ENCODE measurements at places on chromosomes 12 and 14. TPM values are rescaled to one million over a fixed set of nuclear protein-coding genes. Genes with fewer than 3 reads are reported as not detected.

The MYH6 gene
- 0.09 TPM for total RNA-seq

The SYNDIG1L gene
- total RNA-seq: 1.9 TPM

DNA sequence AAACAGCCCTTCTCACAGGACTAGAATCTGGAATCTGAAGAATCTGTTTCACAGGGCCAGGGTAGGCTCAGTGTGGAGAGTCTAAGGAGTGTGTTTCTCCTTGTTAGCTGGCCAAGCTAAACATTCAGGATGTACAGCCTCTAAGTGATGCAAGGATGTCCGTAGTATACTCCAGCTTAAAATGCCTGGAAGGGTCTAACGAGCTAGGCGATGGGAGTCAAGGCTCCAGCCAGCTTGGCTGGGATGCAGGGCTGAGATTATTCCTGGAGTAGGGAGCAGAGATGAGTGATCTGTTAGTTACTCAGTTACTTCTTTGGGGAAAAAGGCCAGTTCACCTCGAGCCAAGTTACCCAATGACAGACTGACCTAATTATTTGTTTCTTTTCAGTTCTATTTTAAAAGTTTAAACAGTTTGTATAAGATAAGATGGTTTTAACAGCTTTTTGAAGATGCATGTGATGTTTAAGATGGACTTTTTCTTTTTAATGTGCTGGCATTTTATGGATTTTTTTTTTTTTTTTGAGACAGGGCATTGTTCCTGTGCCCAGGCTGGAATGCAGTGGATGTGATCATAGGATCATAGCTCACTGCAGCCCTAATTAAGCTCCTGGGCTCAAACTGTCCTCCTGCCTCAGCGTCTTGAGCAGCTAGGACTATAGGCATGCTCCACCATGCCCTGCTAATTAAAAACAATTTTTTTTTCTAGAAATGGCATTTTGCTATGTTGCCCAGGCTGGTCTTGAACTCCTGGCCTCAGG, 41.1 kb downstream of the SYNE2 start:
- H3K27ac ChIP-seq: peak overlapping the region; percentile 91
- DNase-seq: no peak
- H3K27me3 ChIP-seq: no peaks in the 10 kb centered on the region
- H3K36me3 ChIP-seq: no peaks in the 10 kb centered on the region
- H3K4me1 ChIP-seq: peaks cover 57% of the 10 kb centered on the region

- H3K27ac ChIP-seq: no peak overlapping the region
- H3K4me3 ChIP-seq: no peak overlapping the region
- H3K27me3 ChIP-seq: peaks cover 92% of the 10 kb centered on the region
- peaks cover 17% of the 10 kb centered on the region for H3K4me1 ChIP-seq
- no peak for DNase-seq
Observed at GRCh38 chr12:53171725-53172329, 8.7 kb upstream of the ZNF740 start.

DNA sequence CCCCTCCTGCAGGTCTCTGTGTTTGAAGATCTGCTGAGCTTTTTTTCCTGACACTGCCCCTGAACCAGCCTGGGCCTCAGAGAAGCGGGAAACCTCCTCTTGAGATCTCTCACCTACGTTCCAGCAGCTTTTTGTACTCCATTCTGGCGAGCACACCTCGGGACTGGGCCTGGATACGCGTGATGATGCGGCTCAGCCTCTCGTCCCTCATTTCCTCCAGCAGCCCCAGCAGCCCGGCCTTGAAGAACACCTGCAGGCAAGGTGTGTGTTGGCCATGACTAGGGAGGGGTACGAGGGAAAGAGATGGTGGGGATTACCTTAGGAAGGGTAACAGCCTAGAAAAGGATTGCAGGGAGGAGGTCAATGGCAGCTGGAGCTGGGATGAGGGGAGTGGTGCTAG, 10.3 kb downstream of the MYH7 start:
- H3K4me1 ChIP-seq: no peaks in the 10 kb centered on the region
- no peak overlapping the region for H3K4me3 ChIP-seq
- no peak overlapping the region for H3K27ac ChIP-seq
- no peak for DNase-seq
- H3K36me3 ChIP-seq: no peaks in the 10 kb centered on the region
- H3K27me3 ChIP-seq: peaks cover 32% of the 10 kb centered on the region

- H3K27me3 ChIP-seq: peaks cover 4% of the 10 kb centered on the region
- H3K27ac ChIP-seq: no peak overlapping the region
- DNase-seq: peak; percentile 41
- peaks cover 3% of the 10 kb centered on the region for H3K36me3 ChIP-seq
Observed at GRCh38 chr14:80213602-80214001, 2.3 kb upstream of the DIO2 start.

All from WTC11 (cell line).